ENCODE measurements at places on chromosomes 1 and 21. TPM values are rescaled to one million over a fixed set of nuclear protein-coding genes. Genes with fewer than 3 reads are reported as not detected.

Gene HSD11B1
- 1.2 TPM for total RNA-seq

Gene TMPRSS15
- total RNA-seq = not detected

Gene PEAR1
- 17.7 TPM for total RNA-seq

Gene TGFBR3
- 27.6 TPM for total RNA-seq

Gene CD52
- total RNA-seq = 1,411 TPM

Gene TMEM81
- total RNA-seq = 2.2 TPM

Gene KLF17
- total RNA-seq = not detected

Gene GBP7
- total RNA-seq = not detected

Gene PBX1
- total RNA-seq = 0.80 TPM

Gene CD244
- total RNA-seq = 1.4 TPM

Gene SH2D1B
- 0.22 TPM for total RNA-seq

Gene MIS18A
- 2.8 TPM for total RNA-seq

Gene PTGFR
- not detected for total RNA-seq

Gene SYT2
- not detected for total RNA-seq

Gene MYCL
- total RNA-seq = 1.2 TPM

Gene CYP4B1
- not detected for total RNA-seq

Gene TMEM82
- not detected for total RNA-seq

Gene F3
- 0.23 TPM for total RNA-seq

Gene HENMT1
- total RNA-seq = 9.2 TPM

Gene FAM72A
- total RNA-seq = not detected

Gene EPHA2
- total RNA-seq = not detected

Gene SIPA1L2
- total RNA-seq = 1.3 TPM

Gene S100A7A
- total RNA-seq = not detected

Gene PDC
- not detected for total RNA-seq

Gene KNCN
- total RNA-seq = not detected

Gene DPYD
- 53.6 TPM for total RNA-seq
